ENCODE measurements at places on chromosomes 6 and 20.

- DNase-seq = no peak
Observed at GRCh38 chr20:40943591-40943990, 85.0 kb upstream of the TOP1 start.

DNA sequence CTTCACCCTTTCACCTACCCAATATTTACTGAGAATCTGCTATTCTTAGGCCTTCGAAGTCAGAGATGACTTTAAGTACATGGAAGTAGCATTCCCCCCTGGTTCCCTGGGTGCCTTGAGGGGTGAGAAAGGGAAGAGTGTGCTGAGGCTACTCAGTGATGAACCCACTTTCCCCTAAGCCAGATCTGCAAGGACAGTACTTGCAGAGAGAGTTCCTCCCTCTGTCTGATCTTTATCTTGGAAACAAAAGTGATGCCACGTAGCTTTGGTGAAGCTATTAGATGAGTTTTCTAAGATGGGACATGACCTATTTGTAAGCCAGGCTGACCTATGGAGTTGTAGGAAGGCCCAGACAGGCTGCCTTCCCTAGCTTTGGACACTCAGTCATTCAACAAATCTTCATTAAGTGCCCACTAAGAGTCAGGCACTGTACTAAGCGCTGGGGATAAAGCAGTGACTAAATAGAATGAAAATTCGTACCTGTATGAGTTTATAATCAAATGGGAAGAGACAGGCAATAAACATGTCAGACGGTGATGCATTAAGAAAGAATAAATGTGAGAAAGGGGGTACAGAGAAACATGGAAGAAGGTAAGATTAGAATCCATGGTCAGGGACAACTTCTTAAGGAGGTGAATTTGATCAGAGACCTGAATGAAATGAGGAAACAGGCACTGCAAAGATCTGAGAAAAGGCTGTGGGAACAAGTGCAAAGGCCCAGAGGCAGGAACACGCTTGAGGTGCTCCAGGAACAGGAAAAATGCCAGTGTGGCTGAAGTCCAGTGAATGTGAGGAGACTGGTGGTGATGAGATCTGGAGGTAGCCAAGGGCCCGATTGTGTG, 42.2 kb downstream of the BCL2L1 start:
- no peak for DNase-seq

DNA sequence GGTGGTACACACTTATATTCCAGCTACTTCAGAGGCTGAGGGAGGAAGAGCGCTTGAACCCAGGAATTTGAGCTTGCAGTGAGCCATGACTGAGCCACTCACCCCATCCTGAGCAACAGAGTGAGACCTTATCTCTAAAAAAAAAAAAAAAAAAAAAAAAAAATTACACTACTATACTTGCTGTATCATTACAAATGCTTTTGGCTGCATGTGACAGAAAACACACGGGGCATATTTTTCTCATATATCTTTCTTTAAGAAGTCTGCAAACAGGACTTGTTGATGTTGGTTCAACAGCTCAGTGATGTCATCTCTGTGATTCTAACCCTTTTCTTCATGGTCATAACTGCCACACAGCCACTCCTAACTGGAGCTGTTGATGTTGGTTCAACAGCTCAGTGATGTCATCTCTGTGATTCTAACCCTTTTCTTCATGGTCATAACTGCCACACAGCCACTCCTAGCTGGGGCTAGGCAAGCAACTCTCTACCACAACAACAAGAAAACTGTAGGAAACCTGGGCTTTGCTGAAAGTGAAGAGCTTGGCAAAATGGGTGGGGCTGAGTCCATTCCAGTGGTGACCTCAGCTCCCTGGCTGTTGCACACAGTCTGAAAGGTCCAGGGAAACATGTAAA, 19.8 kb downstream of the MTFR2 start:
- DNase-seq = no peak

DNA sequence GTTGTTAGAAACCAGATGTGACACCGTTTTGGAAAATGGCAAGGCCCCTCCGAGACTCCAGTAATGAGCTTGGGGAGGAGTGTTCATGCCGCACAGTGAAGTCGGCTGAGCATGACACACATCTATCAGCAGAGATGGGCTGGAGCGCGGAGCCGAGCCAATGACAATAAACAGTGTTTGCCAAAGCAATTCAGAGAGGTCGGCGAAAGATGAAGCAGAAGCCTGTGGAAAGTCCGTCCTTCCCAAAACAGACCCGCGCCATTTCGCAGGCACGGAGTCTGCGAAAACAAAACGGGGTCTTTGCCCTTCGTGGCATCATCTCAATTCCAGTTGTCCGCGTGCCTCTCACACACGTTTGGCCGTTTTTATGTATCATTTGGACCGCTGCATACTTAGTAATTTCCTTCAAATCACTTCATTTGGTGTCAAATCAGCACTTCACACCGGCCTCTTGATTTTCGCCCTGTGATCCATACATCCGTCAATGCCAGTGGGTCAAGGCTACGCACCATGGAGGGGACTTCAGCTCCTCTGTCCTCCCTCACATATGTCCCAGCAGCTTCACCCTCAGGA, 71.3 kb downstream of the SULF2 start:
- DNase-seq = no peak

DNA sequence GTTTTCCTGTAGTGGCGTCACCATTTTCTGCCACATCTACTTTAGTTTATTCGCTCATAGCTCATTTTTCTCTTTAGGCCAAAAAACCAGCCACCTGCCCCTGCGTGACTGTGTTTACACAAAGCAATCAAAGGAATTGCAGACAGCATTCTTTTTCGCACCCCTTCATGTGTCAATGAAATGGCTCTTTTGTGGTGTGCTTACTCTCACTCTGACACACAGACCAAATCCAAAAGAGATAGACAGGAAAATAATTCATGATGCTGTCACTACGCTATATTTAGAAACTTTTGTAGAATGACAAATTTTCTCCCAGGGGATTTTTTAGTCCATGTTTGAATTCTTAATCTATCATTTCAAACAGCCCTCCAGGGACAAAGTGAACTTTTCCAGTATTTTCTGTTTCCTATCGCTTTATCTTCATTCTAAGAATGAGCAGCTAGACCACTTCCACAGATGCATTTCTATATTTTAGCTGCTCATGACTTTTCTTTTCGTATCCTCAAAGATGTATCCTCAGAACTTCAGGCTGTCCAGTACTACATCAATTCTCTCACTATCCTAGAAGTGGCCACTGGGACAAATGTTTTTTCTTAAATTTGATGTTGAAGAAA, 37.9 kb upstream of the KHDRBS2 start:
- no peak for DNase-seq

DNA sequence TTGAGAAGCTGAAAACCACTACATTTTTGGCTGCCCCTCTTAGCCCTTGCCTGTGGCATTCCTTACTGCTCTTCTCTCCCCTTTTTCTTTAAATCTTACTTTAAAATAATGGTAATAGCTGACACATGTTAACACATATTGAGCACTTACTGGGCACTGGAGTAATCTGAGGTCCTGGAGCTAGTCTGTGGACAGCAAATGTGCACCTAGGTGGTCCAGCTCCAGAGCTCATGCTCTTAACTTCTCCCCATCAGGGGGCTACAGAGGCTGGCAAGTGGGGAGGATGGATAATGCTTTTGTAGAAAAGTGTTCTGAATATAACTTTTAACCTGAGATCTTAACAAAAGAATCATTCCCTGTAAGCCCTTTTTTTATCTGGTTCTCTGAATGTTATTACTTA, 74.8 kb downstream of the ADGRB3 start:
- DNase-seq = no peak

GRCh38 chr20:49306903-49307620, 29.2 kb upstream of the ZNFX1 start:
- no peak for DNase-seq

DNA sequence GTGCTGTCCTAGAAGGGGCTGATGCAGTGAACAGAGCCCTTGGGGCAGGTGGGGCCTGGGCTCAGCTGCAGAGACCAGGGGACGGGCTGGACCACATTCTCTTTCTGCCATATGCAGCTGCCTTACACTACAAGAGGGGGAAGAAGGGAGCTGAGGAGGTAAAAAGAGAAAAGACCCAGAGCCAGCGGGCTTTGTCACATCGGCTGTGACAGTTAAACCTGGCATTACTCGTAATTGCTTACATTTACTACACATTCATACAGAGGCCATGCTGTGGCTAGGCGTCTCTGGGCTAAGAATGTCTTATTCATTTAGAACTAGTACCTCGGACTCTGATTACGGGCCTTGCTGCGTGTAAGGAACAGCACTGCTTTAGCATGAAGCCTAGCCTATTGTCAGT, 12.8 kb upstream of the MAS1L start:
- no peak for DNase-seq

- DNase-seq = no peak
Observed at GRCh38 chr6:1554476-1555310, 55.0 kb upstream of the FOXC1 start.

Measured in HS-5 (cell line).